ENCODE measurements at places on chromosomes 2 and 18.

DNA sequence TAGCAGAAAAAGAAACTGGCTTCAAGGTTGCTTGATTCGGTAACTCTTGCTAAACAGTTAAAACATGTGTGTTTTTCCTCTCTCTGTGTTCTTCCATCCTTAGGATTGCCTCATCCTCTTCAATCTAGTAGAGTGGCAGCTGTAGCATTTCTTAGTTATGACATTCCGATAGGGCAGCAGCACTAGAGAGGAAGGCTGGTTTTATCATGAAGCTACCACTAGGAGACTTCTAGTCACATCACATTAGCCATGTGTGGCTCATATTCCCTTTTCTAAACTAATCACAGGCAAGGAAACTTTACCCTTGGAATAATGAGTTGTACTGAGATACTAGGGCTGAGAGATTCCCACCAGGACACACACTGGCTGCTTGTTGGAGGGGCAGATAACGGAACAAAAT is 187.6 kb downstream of the DOK6 start:
- peak; percentile 18 for DNase-seq

DNA sequence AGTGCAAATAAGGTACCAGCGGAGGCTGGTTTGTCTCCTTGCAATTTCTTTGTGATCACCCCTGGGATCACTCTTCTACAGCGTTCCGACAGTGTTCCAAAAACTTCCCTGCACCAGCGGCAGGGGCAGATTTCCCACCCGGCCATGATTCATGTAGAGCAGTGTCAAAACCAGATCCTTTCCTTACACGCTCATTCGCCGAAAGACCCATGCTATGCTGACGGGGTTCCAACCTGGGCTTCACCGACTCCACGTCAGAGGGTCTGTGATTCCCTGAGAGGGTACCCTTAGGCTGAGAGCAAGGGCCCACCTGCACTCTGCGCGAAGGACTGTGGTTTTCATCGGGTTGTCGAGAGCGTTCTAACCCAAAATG is 423 bp upstream of the TTC27 start:
- DNase-seq = peak; percentile 70

- peak; percentile 82 for DNase-seq
Measured at GRCh38 chr2:27752551-27753237, 18.8 kb upstream of the MRPL33 start.

- no peak for DNase-seq
Measured at GRCh38 chr2:102226612-102227391, 40.0 kb downstream of the IL1RL2 start.

DNA sequence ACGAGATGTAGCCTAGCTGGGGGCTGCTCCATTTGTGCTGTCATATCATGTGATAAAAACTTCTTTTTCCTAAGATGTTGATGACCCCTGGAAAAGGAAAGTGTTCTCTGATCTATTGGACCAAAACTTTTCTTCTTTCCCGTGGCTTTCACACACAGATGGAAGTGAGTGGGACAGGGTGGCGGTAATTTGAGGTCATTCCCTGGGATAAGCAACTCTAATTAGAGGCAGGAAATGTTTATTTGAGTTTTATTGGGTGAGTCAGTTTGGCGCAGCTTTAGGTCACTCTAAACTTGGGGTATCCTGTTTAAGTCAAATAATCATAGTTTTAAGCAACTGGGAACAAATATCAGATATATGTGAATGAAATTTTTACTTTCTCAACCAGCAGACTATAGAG is 221.0 kb upstream of the EPAS1 start:
- no peak for DNase-seq

Measured in NCI-H69 (cell line).